ENCODE measurements at places on chromosomes 2 and 18.

DNA sequence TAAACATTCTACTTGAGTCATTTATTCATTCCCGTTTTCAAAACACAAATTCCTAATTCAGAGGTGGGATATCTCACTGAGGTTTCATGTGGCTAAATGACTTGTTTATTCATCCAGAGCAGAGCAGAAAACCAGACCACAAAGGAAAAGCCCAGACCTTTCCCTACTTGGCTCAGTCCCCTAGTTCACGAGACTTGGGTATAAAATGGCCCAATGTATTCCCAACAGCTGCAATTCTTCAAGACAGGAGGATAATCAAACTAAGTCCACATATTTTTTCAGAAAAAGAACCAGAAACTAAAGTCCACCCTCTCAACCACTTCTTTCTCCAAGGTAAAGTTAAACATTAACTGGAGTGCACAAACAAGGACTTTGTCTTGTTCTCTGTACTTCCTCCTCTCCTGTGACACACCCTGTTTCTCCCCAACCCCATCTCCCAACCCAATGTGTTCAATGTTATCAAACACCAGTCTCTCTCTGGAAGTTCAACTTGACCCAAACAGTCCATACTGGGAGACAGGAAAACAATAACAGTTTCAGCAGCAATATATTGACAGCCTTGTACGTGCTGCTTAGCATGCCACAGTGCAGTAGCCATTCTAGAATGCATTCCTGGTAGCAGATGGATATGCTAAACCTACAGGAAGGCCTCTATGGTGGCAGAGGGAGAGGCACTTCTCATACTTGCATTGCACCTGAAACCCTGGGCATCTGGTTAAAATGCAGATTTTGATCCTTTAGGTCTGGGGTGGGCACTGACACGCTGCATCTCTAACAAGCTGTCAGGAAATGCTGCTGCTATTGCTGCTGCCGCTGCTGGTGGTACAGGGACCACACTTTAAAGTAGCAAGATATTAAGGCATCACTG lies 110.7 kb downstream of the INO80D start:
- no peak for DNase-seq

- DNase-seq, result no peak
Observed at GRCh38 chr18:49739275-49739674, 74.1 kb downstream of the ACAA2 start.

DNA sequence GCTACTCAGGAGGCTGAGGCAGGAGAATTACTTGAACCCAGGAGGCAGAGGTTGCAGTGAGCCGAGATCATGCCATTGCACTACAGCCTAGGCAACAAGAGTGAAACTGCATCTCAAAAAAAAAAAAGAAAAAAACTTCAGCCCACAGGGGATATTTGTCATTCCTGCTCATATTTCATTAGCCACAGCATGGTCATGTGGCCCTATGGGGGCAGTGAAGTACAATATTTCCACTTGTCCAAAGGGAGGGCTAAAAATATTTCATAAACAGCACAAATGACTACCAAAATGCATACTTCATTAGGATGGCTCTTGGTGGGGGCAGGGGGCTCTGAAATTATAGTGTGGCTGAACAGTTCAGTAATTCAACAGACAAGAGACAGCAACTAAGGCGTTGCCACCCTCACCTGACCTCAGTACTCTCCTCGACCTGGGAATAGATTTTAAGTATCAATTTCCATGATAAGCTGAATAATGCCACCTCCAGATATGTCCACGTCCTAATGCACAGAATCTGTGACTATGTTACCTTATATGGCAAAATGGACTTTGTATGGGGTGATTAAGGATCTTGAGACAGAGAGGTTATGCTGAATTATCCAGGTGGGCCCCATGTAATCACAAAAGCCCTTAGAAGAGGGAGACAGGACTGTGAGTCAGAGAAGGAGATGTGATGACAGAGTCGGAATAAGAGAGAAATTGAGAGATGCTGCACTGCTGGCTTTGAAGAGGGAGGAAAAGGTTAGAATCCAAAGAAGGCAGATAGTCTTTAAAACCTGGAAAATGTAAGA lies 158.2 kb upstream of the CRIM1 start:
- peak; percentile 6 for DNase-seq

- no peak for DNase-seq
Observed at GRCh38 chr2:207640661-207641060, 15.5 kb upstream of the METTL21A start.

DNA sequence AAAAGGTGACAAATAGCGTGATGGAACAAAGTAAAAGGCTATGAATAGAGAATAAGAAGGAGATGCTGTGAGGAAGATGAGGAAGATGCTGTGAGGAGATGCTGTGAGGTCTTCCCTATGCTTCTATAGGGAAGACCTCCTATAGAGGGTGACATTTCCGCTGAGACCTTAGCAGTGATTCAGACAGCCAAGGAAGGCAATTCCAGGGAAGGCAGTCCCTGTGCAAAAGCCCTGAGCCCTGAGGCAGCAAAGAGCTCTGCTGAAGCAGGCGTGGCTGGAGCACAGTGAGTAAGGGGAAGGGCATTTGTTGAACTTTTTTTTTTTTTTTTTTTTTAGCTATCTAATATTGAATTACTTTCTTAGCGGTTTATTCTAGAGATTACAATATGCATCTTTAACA lies 142.7 kb upstream of the FOSL2 start:
- DNase-seq, result peak; percentile 95

DNA sequence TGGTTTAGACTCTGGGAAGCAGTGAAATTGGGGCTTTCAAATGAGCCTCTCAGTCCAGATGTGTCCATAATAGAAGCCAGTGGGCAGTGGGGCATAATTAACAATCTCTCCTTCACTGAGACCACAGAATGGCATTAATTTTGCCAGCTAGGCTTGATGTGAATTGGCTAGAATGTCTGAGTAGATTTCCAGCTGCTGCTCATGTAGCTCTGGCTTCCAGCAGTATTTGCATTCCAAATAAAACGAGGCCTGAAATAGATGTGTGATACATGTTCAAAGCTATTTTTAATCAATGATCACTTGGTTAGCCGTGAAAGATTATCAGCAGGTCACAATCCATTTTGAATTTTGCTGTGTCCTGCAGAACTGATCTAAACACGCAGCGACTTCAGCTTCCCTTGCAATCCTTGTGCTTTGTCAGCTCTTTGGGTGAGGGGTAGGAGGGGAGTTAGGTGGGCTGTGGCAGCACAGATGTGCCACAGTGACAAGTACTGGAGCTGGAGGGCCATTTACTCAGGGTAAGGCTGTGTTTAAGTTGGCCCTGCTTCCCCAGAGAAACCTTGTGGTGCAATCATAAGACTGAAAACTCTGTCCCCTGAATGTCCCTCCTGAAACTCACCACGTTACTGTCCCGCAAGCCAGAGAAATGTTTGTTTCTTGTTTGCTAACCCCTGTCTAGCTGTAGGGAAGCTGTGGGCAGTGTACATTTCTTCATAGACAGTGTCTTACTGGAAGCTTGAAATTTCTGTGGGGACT lies 56.9 kb upstream of the TMEM178A start:
- DNase-seq, result no peak

DNA sequence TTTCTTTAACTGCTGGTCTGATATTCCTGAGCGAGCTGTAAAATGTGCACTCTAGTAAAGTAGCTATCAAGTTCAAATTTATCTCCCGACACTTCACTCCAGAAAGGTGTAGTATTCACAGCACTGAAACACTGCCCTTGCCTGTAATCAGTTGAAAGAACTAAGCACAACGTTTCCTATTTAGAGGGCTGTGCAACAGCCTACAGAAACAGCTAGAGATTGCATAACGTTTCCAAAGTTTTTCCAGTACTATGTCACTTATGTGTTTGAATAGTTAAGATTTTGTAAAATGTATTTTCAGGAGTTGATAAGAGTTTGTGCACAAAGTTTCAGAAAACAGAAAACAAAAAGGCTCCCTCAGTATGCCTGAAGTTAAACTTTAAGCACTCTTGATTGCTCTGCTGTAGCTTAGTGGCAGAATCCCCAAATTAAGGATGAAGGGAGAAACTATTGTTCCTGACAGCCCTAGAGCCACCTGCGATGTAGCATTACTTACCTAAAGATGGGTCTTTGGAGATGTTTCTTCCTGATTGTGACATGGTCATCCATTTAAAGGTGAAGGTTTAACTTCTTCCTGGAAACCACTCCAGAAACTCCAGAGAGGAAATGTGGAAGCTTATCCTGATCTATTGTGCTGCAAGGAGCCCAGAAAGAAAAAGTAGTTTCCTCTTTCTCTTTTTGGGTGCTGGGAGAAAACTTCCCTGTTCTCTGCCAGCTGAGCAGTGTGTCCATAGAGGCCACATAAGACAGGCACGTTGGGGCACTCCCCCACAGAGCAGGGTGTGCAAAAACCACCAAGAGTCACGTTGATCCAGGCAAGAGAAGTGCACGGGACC lies 536 bp downstream of the PDE1A start:
- DNase-seq, result no peak

DNA sequence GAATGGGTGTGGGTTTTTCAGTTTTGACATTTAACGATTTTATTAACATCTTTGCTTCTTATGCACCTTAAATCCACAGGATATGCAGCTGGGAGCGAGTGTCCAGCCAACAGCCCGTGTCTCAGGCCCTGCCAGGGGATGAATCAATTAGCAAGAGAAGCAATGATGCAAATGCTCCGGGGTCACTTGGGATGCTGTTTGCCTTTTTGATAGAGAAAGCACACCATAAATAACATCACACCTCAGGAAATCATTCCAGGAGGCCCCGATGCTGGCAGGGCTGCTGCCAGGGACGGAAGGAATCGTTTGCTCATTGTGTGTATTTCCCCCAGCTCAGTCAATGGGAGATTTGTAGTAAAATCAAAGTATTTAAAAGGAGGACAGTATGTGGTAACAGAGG lies 394.0 kb upstream of the HNRNPA3 start:
- DNase-seq, result no peak

- no peak for DNase-seq
Observed at GRCh38 chr18:4987452-4988405, 209.3 kb downstream of the AKAIN1 start.
